ENCODE measurements at places on chromosomes 7 and 10.

DNA sequence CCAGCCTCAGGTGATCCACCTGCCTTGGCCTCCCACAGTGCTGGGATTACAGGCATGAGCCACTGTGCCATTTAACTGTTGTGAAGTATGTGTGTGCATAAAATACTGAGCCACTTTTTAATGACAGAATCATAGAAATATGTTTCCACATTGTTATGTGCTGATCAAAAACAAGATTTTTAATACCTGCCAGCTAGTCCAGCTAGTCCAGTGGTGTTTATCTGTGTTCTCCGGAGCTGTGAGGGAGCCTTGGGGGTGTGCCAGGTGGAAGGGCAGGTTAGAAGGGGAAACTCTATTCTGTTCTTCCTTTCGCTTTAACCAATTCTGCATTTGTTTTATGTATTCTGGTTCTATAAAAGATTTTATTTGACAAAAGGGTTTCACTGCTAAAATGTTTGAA, 7.0 kb downstream of the FAM221A start:
- DNase-seq = no peak

DNA sequence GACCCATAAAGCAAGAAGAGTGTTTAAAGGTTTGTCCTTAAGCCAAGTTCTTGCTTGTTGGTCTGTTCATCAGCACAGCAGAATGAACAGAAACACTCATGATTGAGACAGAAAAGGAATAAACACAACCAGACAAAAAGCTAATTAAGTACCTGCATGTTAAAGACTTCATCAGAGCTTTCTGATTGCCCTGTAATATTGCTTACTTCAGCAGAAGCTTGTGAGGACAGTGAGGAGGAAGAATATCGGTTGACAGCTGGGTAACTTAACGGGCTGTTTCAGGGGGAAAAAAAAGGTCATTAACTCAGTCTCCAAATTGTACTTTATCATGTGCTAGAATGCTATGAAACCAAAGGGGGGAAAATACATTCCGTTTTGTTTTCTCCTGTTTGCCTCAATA, 178.7 kb upstream of the IMMP2L start:
- DNase-seq = no peak

DNA sequence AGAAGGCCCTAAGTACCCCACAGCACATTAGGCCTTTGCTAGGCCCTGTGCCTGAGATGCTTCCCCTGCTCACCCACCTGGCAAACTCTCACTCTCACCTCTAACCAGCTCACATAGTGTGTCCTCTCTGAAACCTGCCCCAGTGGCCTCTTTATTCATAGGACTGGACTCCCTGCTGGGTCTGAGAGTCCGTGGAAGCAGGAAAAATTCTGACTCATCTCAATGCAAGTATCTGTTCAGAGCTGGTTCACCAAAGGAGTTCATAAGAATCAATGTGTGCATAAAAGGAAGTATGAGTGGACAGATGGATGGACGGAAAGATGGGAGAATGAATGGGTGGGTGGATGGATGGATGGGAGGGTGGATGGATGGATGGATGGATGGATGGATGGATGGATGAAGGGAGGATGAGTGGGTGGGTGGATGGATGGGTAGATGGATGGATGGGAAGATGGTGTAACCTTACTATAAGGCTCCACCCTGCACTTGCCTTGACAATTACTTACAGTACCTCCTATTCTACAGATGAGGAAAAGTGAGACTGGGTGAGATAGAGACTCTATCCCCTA, 111.2 kb upstream of the ZMIZ1 start:
- DNase-seq = no peak

DNA sequence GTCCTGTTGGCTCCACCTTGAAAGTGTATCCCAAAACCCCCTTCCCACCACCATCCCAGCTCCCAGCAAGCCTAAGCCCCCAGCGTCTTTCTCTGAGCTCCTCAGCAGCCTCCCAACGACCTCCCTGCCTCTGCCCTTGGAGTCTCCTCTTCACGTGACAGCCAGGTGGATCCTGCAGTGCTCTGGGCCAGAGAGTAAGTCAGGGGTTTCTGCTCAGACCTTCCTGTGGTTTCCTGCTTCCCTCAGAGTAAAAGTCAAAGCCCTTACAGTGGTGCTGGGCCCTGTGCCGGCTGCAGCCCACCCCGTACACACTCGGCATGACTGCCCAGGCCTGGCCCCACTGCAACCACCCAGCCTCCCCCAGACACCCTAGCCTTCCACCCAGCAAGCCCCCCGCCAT, 51.9 kb downstream of the OAT start:
- no peak for DNase-seq

GRCh38 chr10:44473146-44473545, 88.2 kb upstream of the CXCL12 start:
- no peak for DNase-seq

DNA sequence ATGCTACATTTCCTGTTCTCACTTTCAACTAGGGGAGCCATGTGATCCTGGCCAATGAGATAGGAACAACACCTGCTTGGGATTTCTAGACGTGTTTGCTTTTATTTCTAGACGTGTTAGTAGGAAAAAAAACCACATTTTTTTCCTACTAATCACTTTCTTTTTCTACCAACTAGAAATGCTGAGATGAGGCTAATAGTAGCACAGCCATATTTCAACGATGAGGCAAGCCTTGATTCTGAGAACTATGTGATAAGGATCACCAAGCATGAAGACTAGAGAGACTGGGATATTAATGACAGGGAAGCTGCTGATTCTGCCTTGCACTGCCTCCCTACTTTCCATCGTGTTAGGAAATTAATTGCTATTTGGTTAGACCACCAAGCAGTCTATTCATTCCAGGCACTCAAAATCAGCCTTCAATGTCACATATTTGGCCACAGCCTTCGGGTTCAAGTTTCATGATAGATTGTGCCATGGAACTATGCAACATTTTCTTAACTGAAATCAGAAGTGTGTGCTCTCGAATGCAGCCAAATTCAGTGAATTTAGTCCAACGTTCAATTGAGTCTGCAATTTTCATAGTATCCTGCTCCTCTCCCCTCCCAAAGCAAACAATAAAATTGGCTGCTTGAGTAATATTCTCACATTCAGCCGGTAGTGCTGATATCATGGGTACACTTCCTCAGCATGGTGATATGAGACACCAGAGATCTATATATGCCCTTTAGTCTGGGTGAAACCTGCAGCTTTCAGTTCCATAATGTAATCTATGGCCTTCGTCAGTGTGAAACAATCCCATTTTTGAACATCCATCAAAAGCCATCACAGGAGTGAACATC, 98.1 kb downstream of the GPR37 start:
- DNase-seq = no peak

DNA sequence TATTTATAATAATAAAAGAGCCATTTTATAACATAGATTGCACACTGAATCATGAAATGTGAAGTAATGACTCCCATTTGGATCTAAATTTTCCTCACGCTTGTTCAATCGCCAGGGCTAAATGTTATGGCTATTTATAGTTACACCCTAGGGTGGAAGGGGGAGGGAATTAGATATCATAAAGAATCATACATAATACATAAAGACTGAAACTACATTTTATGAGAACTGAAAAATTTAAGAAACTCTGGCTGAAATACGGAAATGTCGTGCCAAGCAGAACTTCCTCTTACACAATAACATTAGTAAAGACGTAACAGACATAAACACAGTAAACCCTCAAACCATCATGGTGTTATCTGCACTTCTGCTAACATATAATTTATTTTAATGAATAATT, 327.5 kb upstream of the PHF14 start:
- no peak for DNase-seq

GRCh38 chr10:108167766-108168165, 1003.3 kb upstream of the SORCS1 start:
- no peak for DNase-seq

DNA sequence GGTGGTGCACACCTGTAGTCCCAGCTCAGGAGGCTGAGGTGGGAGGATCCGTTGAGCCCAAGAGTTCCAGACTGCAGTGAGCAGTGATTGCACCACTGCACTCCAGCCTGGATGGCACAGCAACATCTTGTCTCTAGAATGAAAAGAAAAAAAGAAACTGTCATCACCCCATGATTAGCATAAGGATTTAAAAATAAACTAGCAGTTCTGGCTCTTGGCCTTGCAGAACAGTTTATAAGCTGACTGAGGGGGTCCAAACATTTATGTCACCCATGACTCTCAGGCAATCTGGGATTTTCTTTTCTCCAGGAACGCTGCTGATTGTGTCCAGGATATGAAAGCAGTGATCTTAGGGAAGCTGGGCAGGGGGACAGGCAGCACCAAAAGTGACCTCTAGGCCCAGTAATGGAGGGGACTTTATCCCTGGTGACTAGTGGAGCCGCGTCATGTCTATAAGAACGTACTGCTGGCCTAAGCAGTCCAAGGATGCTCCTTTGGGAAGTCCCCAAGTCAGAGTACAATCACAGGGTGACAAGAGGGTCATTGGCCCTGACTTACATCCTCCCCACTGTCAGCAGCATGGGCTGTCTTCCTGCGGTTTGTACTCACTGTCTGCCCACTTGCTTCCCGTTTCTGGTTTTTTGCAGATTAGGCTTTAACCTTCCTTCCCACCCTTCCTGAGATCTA, 177.4 kb downstream of the ARHGAP12 start:
- DNase-seq = no peak

GRCh38 chr10:13847201-13847631, 260.5 kb downstream of the PRPF18 start:
- DNase-seq = no peak

DNA sequence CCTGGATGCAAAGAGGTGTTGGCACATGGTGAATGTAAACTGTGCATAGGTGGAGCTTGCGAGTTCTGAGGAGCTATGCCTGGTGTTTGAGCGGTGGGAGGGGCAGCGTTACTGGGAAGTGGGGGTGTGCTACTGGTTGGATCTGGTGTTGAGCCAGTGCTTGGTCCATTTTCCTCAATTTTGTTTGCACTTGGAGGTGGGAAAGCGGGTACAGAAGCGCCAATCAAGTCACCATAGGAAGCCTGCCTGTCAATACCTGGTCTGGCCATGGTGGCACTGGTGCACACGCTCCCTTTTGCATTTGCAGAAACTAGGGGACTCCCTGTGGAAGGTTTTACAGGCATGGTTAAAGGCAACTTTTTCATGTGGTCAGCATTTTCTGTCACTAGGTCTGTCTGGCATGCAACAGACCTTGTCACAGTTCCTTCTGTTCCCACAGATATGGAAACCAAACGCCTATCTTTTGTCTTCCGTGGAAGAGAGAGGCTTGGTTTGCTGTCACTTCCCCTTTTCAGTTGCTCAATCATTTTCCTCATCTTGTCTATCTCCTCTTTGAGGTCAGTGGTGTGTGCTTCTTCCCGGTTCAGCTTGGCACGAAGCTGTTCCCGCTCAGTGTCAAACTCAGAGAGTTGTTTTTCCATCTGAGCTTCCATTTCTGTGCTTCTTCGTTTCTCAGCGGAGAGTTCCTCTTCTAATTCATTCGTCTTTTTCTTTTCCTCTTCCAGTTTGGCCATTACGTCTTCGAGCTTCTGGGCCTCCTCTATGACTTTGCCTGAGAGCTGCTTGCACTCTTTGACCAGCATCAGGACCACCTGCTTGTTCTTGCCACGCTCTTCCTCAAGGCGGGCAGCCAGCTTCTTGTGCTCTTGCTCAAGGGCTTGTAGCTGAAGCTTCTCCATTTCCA, 81.1 kb downstream of the CTTNBP2 start:
- no peak for DNase-seq

GRCh38 chr10:48279081-48279751, 4.7 kb upstream of the FRMPD2 start:
- no peak for DNase-seq

DNA sequence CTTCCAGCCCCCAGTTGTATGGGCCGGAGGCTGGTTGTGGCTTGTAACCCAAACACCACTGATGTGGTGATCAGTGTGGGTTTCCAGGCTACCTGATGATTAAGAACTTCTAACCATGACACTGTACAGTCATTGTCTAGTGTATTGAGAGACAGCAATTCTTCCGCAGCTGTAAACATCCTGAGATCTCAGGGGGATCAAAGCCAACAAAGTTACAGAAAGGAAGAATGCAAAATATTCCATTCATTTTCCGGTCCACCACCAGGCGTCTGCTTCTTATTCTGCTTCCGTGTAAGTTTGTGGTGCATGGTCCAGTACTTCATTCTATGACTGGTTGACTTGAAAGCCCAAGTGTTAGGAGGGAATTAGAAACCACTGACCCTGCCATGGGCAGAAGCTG, 10.3 kb upstream of the GLI3 start:
- no peak for DNase-seq

GRCh38 chr7:55055479-55055878, 36.7 kb downstream of the EGFR start:
- no peak for DNase-seq

GRCh38 chr7:138465046-138465445, 5.0 kb downstream of the TRIM24 start:
- no peak for DNase-seq

- no peak for DNase-seq
Measured at GRCh38 chr10:48895803-48896195, 43.8 kb downstream of the LRRC18 start.

DNA sequence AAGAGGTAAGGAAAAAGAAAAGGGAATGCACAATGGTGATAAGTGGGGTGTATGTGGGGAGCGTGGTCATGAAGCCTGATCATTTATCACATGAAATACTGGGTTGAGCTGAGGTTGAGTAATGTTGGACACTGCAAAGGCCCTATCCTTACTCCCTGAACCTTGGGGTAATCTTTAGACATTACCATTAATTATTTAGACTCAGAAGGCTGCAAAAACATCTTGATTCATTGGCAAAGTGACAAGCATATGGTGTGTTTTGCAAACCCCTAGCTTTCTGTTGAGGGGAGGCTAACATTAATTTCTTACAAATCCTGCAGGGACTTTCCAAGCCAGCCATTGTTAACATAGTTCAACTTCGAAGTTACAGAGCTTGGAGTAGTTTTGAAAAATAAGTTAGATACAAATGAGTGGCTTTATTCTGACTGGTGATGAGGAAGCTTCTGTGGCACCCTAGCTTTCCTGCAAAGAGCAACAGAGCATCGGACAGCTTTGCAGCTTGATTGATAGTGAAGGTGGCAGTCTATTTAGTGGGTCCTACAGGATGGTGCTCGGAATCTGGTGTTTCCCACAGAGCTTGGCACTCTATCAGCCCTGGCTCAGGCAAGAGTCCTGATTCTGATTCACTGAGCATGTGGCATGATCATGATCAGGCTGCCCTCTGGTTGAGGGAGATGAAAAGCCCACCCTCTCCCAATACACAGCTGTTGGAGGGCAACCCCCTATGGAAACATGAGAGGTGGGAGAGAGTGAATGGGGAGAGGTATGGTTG, 153.7 kb upstream of the NPVF start:
- no peak for DNase-seq

GRCh38 chr7:123397746-123398338, 136.6 kb downstream of the IQUB start:
- DNase-seq = no peak

DNA sequence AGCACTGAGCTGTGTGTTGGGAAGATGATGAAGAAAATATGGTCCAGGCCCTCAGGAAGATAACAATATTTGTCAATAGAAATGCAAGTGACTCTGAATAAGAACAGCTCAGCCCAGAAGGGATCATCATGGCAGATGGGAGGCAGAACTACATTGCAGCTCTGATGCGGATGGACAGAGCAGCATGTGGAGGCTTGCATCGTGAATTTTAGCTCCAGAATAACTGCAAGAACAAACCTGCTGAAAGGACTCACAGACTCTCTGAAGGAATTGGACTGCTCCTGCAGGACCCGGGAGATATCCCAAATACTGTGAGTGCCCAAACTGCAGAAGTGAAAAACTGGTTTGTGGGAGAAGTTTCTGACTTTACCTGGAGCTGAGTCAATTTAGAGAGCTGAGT, 80.6 kb upstream of the LAMB4 start:
- DNase-seq = no peak
